ENCODE measurements at places on chromosomes 4 and X.

DNA sequence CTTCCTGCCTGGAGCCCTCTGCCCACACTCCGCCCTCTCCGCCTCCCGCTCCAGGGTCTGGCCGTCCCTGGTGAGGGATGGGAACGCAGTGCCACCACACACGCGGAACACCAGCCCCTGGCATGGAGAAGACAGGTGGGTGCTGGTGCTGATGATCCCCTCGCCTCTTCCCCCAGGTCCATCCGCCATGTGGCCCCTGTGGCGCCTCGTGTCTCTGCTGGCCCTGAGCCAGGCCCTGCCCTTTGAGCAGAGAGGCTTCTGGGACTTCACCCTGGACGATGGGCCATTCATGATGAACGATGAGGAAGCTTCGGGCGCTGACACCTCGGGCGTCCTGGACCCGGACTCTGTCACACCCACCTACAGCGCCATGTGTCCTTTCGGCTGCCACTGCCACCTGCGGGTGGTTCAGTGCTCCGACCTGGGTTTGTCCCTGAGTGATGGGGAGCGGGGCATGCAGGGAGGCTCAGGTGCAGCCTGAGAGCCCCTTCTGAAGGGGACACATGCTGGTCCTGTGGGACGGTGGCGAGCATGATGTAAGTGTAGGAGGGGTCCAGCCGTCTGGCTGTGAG is 9.8 kb downstream of the BGN start:
- DNase-seq: no peak

DNA sequence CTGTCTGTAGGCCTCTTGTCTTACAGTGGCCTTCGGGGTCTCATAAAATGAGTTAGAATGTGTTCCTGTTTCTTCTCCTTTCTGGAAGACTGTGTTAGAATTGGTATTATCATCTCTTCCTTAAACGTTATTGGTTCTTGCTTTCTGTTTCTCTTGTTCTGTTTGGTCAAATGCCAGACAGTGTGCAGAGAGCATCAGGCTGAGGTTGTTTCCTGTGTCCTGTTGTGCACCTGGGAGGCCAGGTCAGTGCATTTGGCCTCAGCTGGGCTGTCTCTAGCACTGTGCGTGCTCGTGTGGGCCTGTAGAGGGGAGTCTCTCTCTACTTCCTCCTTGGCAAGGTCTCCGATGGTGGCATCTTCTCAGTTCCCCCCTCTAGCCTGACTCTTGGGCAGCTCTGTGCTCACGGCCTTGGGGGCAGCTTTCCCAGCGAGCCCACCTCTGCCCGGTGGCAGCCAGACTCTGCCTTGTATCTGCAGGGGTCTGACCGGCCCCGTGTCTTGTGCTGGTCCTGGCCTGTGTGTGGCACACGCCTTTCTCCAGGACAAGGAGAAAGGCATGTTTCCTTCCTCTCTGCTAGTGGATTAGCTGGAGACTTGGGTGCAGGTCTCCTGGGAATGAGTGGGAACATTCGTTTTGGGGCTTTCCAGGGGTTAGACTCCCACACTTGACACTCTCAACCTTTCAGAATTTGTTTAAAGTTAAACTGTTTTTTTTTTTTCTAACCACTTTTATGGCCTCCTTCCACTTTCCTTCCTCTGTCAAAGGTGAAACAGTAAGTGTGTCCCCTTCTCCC is 62.3 kb downstream of the FAM193A start:
- no peak for DNase-seq

DNA sequence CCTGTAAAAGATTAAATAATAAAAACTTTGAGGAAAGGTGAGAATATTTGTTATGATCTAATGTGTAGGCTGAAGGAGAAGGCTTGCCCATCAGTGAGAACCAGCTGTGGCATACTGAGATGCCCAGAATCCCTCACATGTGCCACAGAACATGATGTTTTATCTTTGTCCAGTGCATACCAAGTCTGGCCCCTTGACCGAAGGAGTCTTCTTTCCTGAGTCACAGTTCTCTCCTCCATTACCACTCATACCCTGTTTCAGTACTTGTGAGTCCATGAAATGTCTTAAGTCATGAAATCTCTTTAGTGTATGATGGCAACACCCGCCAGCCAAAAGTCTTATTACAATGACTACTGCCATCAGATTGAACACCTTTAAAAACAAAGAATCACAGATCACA is 42.7 kb downstream of the PPARGC1A start:
- DNase-seq: no peak

DNA sequence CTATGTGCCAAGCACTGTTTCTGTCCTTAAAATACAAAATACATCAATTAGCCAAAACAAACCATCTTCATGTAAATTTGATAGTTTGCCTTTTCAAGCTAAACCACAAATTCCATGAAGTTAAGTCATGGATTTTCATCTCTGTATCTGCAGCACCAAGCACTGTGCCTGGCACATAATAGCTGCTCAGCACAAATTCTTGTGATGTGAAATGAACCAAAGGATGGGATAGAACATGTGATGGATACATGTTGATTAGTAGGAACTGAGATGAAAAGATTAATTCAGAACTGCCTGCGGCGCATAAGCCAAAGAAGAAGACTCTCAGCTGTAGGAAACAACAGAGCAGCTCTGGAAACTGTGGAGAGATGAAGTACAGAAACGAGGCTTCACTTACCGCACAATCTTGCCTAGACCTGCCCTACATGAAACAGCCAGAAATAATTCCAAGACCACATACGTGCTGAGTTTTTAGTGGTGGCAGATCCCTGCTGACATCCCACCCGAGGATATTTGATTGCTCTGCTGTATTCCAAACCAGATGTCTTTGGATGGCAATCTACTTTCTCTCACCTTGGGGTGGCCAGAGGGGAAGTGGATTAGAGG is 40.9 kb upstream of the DCLK2 start:
- no peak for DNase-seq

DNA sequence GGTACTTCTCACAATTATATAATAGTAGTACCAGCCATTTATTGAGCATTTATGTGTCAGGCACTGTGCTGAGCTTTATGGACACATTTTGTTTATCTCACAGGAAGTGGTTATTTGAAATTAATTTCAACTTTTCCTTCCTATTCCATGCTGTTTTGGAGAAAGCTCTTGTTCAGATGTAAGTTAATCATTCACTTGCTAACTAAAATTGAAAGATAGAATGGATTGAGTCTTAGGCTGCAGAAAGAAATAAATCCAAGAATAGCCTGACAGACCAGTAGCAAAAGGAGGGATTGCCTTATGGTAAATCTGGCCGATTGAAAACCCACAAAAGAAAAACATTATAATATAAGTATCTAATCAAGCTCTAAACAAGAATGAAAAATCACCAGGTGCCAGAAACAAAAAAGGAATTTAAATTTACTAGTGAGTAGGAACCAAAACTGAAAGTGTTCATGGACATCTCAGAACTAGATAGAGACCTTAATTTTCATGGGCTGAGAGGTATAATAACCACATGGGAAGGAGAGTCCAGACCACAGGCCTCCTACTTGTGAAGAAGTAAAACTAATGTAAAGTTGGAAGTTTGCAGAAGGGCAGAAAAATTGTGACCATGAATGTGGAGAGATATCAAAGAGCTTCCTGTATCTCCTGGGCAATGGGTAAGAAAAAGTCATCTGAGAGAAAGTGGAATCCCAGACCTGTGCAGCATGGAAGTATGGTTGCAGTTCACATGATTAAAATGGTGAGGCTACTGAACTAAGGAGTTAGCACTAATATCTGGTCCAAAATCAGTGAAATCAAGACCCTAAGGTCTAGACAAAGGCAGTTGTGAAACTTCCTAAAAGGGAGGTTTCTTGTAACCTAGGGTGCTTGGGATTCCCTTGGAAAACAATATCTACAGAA is 38.0 kb downstream of the RADX start:
- no peak for DNase-seq

DNA sequence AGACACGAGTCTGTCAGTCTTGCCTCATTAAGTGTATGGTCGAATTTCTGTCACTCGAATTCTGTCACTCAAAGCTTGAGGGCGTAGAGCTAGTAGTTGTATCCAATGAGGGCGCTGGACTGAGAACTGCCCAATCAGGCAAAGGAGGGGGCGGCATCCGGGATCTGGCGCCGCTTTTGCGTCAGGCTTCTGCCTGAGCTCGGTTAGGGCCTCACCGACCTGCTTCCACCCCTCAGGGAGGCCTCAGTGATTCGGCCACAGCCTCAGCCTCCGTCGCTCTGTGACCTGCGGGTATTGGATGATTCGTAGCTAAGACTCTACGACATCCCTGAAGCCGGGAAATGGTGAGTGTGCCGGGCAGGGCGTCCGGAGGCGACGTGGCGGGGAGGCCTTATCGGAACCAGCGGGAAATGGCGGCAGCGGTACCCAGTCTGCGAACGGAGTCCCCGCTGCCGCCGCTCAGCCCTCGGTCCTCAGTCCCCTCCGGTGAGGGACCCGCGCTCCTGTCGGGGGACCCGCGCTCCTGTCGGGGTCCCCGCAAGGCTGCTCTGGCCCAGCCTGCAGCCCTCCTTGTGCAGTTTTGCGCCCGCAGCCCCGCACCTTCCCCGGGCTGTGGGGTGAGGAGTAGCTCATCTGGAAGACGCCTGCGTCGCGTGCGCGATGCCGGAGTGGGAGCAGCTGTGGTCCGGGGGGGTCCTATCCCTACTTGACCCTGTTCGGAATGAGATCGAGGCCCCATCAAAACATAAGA is 88.3 kb downstream of the ZNF718 start:
- no peak for DNase-seq

DNA sequence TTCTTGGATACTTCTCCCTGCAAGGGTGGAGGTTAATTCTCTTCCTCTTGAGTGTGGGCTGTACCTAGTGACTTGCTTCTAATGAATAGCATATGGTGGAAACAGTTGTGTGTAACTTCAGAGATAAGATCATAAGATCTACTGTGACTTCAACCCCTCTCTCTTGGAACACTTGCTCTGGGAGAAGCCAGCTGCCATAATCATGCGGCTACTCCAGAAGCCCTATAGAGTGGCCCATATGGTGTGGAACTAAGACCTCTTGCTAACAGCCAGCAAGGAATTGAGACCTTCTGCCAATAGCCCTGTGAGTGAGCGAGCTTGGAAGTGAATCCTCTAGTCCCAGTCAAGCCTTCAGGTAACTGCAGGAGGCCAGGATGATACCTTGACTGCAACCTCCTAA is 81.1 kb downstream of the RBMX2 start:
- DNase-seq: no peak

- DNase-seq: no peak
These were observed 108.1 kb downstream of the RAPGEF2 start for GRCh38 chr4:159210975-159211374.

GRCh38 chr4:151801547-151802516 is 41.0 kb upstream of the GATB start:
- DNase-seq: peak; percentile 48

DNA sequence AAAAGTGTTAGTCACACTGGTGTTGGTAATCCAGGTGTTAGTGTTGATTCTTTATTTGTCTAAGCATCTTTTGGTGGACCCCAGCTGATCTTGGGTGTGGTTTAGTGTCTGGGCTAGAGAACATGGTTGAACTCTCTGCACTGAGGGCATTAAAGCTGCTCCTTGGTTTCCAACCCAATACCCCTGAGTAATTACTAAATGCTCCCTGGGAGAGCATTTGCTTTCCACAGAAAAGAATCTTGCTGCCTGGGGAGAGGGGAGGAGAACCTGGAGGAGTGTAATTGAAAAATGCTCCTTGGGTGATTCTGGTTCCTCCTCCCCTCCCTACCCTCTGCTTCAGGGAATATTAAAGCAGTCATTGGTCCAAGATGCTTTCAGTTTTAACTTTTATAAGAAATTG is 3.1 kb downstream of the GUCY1B1 start:
- DNase-seq: no peak

DNA sequence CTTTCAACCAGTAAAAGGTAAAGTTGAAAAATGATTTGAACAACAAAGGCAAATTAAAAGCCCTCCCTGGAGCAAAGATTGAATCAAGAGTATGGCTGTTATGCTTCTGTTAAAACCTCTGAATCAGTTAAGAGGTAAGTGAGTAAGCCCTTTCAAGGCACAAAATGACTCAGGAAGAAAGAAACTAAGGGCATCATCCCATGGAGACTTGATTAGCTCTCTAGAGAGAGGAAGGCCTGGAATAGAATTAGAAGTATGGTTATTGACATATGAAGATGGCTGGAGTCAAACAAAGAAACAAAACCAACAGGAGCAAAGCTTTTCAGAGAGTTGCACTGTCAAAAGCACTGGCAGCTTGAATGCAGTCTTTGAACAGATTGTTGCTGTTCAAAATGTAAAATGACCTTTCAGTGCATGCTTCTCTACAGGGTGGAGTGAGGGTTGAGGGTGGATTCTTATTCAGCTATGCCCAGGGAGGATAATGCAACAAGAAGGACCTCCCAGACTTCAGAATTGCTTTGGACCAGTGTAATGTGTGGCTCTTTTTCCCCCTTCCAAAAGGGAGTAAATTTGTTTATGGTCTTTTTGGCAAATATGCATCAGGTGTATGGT is 365.5 kb downstream of the GBA3 start:
- no peak for DNase-seq

GRCh38 chr4:66331761-66332160 is 661.5 kb upstream of the EPHA5 start:
- DNase-seq: no peak

DNA sequence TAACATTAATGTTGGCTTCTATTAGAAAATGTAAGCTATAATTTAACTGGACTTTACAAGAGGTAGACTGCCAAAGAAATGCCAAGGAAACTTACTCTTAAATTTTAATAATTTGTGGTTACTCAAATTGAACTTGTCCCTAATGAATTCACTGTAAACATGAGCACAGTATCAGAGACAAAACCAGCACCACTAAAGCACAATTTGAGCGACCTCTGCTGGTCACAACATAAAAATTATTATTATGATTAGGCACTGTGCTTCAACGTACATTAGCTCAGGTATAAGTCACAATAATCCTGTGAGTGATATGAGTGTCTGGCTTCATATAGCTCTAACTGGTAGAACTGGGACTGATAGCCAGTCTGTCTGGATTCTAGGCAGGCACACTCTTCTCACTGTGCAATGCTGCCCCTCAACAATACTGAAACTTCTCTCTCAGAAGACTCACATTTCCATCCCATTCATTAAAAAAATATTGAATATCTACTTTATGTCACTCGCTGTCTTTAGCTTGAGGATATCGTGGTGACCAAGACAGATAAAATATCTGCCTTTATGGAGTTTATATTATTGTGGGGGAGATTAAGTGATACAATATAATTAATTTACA is 8.0 kb downstream of the NUDT6 start:
- DNase-seq: no peak
